Inflammatory macrophage treated with lipopolysaccharide for 4 hours (primary cell): ENCODE measurements at places on chromosomes 12 and 14.

DNA sequence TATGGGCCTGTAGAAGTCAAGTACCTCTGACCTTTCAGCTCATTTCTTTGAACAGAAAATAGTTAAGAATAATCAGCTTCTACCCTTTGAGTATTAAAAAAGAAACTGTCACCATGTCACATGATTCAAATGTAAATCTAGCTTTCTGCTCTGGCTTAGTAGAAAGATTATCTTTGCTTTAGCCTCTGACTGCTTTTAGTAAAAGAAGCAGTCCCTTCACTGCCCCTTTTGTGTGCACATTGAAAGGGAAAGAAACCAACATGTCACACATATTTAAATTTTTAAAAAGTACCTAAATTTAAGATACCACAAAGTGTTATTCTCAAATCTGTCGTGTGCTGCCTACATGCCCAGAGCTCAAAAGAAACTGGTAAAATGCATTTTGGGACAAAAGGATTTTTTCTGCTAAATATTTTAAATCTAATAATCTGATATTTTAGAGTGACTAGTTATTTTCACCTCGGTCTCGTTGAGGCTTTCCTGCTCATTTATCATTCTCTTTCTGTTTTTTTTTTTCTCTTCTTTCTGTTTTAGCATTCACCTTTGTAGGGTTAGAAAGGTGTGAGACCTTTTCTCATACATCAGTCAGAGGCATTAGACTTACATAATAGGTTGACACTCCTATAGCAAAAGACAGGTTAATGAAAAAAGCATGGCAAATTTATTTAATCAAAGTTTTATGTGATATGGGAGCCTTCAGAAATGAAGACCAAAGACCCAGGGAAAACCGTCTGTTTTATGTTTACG, 41.3 kb downstream of the SLC16A7 start:
- no peak for DNase-seq

- DNase-seq, result no peak
Observed at GRCh38 chr12:111084158-111084557, 163.8 kb upstream of the MYL2 start.

DNA sequence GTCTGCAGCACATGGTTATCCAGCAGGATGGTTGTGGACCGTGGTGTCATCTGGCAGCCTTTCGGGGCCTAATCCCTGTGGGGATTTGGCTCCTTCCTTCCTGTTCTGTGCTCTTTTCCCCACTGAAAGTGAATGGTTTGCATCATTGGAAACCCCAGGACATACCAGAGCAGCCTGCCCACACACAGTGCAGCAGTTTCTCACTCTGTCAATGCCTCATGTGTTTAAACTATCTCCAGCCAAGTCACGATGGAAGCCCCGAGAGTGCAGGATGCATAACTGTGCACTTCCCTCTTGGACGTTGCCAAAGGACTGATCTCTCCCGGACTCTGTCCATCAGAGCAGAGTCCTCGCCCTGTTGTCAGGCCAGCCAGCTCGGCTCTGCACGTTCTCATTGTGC, 29.0 kb upstream of the AMN start:
- peak; percentile 59 for DNase-seq

DNA sequence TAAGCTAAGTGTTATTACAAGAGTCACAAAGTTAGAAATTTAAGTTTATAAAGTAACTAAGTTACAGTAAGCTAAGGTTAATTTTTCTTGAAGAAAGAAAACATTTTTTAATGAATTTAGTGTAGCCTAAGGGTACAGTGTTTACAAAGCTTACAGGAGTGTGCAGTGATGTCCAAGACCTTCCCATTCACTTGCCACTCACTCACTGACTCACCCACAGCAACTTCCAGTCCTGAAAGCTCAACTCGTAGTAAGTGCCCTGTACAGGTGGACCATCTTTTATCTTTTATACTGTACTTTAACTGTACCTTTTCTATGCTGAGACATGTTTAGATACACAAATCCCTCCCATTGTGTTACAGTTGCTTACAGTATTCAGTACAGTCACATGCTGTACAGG, 60.9 kb upstream of the TMEM263 start:
- DNase-seq, result no peak

GRCh38 chr12:118611770-118612169, 235.4 kb downstream of the SUDS3 start:
- no peak for DNase-seq

DNA sequence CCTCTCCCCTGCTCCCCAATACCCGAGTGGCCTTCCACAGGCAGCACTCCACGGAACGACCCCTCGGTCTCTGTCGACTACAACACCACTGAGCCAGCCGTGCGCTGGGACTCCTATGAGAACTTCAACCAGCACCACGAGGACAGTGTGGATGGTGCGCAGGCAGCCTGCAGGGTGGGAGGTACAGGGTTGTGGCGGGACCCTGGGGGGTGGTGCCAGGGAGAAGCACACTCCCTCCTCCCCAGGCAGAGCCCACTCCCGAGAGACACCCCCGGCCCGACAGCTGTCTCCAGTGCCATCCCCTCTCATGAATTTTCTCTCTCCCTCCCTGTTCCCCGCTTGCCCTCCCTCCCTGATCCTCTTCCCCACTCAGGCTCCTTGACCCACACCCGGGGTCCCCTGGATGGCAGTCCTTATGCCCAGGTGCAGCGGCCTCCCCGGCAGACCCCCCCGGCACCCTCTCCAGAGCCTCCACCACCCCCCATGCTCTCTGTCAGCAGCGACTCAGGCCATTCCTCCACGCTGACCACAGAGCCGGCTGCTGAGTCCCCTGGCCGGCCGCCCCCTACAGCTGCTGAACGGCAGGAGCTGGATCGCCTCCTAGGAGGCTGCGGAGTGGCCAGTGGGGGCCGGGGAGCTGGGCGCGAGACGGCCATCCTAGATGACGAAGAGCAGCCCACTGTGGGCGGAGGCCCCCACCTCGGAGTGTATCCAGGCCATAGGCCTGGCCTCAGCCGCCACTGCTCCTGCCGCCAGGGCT, 9.0 kb downstream of the TNS2 start:
- DNase-seq, result no peak

DNA sequence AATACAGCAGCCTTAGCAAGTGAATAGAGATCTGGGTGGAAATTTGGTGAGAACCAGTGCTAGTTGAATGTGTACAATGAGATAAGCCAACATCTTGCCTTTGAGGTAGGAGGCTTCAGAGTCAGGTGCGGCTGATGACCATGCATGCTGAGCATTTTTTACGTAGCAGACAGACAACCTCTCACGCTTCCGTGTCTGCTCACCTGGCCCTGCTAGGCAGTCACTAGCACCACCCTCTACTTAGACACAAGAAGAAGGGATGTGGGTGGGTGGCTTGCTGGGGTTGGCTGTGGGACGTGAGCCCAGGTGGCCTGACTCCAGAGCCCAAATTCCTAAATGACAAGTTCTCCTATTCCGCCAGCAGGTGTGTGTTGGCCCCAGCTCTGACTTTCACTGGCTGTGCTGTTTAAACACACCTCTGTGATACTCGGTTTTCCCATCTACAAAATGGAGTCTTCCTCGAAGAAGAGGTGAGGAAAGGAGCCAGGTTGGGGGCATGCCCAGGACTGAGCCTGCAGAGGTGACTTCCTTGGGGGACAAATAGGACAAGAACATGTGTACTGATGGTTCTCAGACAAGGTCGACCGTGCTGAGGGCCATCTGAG, 57.8 kb upstream of the BCL11B start:
- no peak for DNase-seq

DNA sequence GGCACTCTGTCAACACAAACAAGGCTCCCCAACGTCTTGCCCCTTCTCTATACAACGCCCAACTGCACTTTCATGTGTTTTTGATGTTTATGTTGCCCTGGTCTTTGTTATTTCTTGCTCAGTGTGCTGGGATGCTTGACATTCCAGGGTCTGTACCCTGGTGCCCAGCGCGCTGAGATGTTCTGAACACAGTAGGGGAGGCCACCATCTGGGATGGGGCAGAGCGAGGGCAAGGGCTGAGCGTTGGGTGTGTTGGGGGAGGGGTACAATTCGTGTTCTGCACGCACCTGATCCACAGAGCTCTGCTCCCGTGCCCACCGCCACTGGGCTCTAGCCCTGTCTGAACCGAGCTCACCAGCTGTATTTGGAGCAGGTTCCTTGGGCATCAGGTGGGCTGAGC, 52.9 kb downstream of the ISCA2 start:
- DNase-seq, result no peak

DNA sequence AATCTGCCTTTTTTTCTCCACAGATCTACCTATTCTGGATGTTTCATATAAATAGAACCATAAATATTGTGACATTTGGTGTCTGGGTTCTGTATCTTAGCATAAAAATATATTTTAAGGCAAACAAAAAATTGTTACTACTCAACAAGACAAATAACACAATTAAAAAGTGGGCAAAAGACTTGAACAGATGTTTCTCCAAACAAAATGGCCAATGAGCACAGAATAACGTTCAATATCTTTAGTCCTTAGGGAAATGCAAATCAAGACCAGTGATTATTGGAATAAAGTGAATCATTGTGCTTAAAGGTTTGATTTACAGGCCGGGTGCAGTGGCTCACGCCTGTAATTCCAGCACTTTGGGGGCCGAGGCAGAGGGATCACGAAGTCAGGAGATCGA, 1331.3 kb downstream of the AACS start:
- DNase-seq, result no peak

DNA sequence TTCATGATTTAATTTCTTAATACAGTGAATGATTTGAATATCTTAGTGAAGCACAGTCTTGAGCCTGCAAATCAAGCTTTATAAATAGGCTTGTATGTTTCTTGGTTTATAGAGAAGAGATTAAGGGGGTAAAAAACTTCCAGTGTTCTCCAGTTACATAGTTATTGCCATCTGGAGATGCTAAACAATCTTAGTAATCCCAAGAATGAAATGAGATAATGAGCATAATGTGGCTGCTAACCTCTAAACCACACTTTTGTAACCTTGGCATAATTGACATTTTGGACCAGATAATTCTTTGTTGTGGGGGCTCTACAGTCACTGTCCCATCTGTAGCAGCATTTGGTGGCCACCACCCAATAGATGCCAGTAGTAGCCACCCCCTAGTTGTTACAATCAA, 316.8 kb downstream of the CCDC91 start:
- no peak for DNase-seq

- no peak for DNase-seq
Observed at GRCh38 chr12:55654511-55655214, 18.0 kb downstream of the OR10P1 start.

DNA sequence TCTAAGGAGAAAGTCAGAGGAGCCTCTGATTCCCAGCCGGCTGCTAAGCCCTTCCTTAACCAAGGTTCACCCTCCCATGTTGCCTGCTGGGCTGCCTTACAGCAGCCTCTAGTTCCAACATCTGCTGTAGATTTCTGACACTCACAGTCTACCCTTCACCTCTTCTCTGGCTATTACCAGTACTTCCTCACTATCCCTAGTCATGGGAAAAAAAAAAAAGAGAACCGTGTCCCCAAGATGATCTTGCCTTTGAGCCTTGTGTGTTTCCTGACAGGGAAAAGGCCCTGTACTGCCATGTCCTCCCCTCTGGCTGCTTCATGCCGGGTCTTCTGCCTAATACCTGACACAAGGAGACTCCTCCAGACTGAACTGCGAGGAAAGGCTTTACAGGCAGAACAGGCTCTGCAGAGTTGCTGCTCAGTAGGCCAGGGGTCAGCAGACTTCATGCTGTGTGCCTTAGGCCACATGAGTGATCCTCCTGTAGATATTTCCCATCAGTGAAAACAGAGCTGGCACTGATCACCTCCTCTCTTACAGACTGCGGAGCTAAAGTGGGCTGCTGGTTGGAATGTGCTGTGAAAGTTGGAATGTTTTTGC, 46.8 kb downstream of the PRKCH start:
- DNase-seq, result peak; percentile 66

DNA sequence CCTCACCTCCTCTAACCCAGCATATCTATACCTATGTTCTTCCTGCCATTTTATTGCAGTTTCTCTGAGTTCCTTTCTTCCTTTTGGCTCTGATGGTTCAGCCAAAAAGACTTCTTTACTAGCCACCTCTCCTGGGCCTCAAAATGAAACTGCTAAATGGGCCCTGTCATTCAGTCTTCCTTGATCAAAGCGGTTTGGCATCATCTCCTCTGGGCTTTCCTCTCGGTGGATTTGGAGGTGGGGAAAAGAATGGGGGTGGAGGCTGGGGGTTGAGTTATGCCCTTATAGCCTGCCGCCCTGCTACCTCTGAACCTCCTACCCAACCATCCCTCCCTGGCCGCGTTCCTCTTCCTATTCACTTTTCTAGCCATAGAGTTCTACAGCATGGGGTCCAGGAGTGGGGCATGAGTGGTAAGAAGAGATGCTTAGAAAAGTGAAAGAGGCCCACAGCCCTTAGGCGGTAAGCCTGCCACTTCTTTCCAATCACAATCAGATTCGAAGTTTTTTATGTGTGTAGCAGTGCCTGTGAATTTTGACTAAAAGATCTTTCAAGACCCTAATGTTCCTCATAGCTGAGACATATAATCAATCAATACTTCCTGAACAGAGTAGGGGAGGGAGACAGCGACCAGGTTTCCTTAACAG, 2.5 kb downstream of the AJUBA start:
- DNase-seq, result no peak

- DNase-seq, result no peak
Observed at GRCh38 chr12:2413999-2414792, 361.4 kb downstream of the CACNA1C start.

- no peak for DNase-seq
Observed at GRCh38 chr12:52627395-52628110, 9.2 kb upstream of the KRT73 start.

- DNase-seq, result no peak
Observed at GRCh38 chr12:91980389-91980821, 165.2 kb downstream of the BTG1 start.

DNA sequence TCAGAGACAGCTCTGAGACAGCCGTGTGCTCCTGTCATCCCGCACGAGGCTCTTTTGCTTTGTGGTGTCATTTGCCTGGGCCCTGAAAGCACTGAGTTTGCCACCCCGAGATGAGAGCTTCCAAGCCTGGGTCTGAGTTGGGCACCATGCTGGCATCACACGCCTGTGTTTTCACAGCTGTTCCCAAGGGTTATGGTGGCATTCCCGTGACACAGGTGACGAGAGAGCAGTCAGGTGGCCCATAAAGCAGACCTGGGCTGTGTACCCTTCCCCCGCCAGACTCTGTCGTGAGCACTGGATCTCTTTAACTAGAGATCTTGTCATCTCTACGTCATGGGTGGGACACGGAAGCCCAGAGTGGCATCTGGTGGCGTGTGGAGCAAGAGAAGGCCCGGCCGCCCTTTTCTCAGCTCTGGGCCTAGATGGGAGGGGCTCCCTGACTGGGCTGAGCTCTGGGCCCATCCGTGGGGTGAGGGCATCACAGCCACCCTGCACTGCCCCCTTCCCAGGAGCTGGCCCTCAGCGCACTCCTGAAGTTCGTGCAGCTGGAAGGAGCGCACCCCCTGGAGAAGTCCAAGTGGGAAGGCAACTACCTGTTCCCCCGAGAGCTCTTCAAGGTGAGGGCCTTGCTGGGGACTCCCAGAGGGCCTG, 2.6 kb downstream of the NOC4L start:
- no peak for DNase-seq
